ENCODE measurements at places on chromosomes 11 and 22. TPM values are rescaled to one million over a fixed set of nuclear protein-coding genes. Genes with fewer than 3 reads are reported as not detected.

The DEFB131B gene
- not detected for total RNA-seq

- DNase-seq: no peak
Observed at GRCh38 chr22:49380828-49381114, 446.9 kb downstream of the BRD1 start.

GRCh38 chr11:38648604-38649003, 2050.6 kb upstream of the RAG2 start:
- no peak for DNase-seq

- no peak for DNase-seq
Observed at GRCh38 chr11:81470446-81470845, 1263.2 kb downstream of the FAM181B start.

DNA sequence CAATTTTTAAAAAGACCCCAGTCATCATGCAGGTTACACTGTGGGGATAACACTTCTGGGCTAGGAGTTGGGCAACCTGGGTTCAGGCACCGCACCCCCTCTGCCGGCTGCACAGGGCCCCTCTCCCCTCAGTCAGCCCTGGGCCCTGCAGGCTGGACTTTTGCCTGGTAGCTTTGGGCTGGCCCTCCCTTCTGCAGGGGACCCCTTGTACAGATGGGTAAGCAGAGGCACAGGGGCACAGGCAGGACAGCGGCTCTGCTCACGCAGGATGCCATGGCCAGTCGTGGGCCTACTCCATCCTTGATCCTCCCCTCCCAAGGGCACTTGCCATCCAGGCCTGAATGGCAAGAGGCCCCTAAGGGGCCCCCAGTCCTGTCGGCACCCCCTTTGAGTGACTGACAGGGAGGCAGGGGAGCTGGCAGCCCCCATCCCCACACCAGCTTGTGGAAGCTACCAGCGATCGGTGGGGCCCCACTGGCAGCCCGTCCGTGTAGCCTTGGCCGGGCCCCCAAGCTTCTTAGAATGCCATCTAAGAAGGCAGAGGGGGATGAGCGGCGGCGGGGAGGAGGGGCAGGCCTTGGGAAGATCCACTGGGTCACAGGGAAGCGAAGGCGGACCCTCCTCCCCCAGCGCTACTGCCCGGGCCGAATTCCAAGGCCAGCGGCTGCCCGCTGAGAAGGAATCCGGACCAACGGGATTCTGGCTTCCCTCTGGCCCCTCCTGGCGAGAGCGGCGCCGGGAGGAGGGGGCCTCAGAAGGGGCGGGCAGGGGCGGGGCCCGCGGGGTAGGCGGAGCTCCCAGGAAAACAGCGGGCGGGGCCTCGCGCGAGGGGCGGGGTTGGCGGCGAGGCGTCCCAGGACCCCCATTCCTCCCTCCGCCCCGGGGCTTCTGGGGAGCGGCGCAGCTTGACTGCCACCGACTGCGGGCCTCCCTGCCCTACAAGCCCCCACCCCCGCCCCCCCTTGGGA, 6.8 kb upstream of the CHKA start:
- DNase-seq: peak; percentile 46

The HTR3A gene
- total RNA-seq: not detected

DNA sequence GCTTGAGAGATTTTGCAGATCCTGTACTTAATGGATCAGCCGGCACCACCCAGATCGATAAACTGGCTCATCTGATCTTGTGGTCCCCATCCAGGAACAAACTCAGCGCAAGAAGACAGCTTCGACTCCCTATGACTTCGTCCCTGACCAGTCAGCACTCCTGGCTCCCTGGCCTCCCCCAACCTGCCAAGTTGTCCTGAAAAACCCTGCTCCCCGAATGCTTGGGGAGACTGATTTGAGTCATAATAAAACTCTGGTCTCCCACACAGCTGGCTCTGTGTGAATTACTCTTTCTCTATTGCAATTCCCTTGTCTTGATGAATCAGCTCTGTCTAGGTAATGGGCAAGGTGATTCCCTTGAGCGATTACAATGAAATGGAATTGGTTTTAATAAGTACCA, 29.5 kb downstream of the OR2AG2 start:
- DNase-seq: no peak

GRCh38 chr11:134853992-134854991, 442.2 kb upstream of the B3GAT1 start:
- no peak for DNase-seq

The SNX19 gene
- total RNA-seq: 56.0 TPM

GRCh38 chr11:118615282-118615975, 8.0 kb downstream of the PHLDB1 start:
- no peak for DNase-seq

The BSCL2 gene
- total RNA-seq: 18.4 TPM

DNA sequence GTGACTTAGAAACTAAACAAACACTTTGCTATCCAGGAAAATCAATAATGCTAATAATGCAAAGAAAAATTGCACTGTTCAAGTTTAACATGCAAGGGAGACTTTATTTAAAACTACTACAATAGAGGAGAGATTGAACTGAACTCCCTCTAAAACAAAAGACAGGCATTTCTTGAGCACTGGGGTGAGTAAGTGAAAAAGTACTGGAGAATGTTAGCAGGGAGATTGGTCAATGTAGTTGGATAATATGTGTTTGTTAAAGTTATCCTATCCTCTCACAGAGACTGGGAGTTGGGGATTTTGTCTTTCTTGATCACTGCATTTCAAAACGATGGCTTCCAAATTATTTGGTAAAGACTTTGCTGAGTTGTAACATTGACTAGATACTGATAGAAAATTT, 77.6 kb downstream of the LUZP2 start:
- no peak for DNase-seq

DNA sequence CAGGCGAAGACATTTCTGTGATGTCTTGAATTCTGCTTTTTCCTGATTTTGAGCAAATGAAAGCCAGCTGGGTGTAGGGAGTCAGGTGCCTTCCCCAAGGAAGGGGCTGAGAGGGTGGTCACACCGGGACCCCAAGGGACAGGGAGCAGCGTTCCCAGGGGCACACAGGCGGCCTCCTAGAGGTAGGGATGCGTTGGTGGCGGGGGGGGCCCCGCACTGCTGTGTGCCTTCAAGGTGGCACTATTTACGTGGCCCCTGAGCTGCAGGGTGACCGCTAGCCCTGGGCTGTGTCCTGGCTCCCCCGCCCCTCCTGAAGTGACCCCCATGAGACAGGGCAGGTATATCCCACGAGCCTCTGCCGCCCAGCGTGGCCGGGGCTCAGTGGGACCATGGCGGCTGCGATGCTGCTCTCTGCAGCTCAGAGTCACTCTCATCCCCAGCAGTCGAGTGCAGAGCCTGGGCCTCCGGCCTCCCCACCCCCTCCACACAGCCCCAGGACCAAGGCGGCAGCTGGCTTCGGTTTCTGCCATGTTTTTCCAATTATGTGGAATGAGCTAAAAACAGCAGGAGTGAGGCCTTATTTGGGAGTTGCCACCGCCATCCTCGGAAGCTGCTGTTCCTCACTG, 60.9 kb downstream of the LRP5 start:
- peak; percentile 57 for DNase-seq

DNA sequence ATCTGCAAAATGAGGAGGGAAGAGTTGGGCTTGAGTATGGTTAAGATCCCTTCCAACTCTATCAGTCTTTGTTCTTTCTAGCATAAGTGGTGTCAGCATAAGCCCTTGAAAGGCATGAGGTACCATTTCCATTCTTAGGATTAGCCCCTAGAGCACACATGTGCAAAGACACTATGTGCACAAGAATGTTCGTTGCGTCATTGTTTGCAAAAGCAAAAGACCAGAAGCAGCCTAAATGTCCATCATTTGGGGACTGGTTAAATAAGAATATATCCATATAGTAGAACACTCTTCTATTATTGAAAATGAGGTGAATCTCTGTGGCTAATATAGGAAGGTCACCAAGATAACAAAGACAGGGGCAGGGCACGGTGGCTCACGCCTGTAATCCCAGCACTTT, 10.0 kb upstream of the KCTD14 start:
- no peak for DNase-seq

The OR10S1 gene
- not detected for total RNA-seq

DNA sequence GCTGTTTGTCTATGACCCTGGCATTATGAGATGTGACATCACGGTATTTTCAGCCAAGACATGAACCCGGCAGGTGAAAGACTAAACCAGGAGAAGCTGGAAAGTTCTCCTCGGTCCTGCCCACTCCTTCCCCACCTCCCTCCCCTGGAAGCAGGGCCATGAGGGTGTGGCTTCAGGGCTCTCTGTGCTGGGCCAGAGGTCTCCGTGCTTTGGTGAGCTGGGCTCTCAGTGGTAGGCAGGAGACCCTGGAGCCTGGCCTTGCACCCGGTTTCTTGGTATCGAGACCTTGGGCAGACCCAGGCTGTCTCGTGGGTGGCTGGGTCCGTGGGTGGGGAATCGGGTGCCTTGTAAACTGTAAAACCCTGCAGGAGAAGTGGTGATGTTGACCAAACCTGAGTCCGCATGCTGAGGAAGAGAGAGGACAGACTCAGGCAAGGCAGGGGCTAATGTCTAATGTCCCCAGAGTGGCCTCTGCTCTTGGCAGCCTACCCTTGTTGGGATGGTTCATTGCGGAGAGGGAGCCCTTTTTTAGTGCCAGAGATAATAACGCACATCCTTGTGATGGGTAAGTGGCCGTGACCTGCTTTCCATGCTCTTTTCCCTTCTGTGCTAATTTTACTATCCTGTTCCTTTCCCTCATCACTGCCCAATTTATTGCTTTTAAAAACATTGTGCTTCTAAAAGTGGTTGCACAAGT, 48.6 kb upstream of the PARVG start:
- no peak for DNase-seq

The POTEH gene
- not detected for total RNA-seq

DNA sequence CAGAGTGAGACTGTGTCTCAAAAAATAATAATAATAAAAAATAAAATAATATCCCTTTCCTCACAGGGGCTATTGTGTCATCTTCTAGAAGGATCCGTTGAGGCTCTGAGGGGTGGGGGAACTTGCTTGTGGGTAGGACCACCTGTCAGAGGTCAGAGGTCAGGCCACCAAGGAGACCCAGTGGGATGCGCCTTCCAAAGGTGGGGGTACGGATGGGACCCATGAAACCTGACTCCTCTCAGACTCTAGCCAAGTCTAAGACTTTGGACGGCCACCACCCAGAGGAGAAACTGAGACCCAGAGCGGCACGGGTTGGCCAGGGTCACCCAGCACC, 367 bp upstream of the MMP11 start:
- DNase-seq: no peak

DNA sequence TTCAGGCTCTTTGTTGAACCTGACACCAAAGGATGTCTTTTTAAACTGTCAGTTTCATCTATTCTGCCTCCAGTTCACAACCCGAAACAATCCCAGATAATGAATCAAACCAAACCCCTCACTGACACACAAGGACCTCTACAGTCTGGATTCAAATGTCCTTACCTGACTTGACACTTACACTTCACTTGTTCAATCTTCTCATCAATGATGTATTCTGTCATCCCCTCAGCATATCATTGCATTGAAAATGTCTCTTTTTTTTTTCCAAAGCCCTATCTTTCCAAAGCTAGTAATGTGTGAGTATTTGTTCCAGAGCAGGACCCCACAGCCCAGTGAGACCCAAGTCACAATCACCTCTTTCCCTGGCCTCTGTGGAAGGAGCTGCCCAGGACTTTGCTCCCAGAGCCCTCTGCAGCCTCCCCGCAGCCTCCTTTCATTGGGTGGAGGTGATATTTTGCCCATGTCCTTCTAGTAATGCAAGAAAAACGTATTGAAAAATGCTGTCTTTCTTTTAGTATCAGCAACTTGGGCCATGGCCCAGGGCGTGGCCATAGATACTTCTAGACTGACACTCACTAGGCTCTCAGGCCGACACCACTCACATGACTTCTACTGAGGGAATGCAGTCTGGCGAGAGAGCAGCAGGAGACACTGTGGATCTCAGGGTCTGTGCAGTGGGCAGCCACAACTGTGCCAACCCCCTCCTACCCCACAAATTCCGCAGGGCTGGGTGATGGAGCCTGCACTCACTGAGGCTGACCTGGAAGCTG, 18.2 kb downstream of the RFPL3 start:
- DNase-seq: no peak

DNA sequence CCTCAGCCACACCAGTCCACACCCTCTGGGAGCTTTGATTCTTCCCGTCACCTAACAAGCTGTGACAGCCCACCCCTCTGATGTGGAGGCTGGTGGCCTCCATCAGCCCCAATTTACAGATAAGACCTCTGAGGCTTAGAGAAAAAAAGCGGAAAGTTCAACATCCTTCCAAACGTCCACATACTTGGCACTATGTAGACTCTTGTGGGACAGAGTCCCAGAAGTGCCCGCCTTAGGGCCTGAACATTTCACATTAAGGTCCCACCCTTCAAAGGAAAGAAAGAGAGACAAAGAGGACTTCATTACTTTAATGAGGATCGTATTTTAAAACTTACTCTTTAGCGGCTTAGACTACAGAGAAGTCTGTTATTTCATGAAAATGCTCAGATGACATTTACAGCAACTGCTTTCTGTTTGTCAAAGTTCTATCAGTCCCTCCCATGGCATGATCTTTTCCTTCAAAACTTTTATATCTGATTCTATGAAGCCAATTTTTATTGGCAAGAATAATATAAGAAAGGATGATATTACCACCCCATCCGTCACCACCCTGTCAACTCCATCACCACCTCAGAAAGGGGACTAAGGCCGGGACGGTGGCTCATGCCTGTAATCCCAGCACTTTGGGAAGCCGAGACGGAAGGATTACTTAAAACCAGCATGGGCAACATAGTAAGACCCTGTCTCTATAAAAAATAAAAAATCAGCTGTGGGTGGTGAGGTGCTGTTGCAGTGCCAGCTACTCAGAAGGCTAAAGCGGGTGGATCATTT, 15.7 kb upstream of the SCGB1A1 start:
- no peak for DNase-seq

- DNase-seq: no peak
Observed at GRCh38 chr11:75531325-75531724, 5.6 kb upstream of the GDPD5 start.

GRCh38 chr22:43652845-43653244, 159.3 kb downstream of the EFCAB6 start:
- no peak for DNase-seq

DNA sequence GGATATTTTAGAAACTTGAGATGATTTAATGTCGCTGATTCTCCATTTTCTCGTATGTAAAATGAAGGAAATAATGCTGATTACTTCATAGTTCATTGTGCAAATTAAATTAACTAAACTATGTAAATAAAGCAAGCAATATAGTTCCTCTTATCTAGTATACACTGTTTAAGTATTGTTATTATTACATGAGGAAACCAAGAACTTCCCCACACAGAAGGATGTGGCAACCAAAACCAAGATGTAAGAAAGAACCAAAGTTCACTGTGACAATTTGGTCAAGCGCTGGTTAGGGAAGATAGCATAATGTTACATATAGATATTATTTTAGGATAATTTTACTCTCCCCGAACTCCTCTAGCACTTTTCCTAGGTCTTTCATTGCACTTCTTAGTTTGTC, 103.2 kb downstream of the XKR3 start:
- no peak for DNase-seq

DNA sequence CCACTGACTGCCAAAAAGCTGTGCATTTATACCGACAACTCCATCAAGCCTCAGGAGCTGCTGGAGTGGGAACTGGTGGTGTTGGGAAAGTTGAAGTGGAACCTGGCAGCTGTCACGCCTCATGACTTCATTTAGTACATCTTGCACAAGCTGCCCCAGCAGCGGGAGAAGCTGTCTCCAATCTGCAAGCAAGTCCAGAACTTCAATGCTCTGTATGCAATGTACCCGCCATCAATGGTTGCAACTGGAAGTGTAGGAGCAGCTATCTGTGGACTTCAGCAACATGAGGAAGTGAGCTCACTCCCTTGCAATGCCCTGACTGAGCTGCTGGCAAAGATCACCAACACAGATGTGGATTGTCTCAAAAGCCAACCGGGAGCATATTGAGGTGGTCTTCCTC, at the start of gene SLC22A25:
Gene SLC22A25, minus strand, starts transcription at position 67 of the 400 bp plus-strand sequence. CDS start 13,947 bp downstream, outside the sequence.
- no peak for DNase-seq

The OR51B2 gene
- not detected for total RNA-seq

All from left ventricle myocardium inferior (tissue), 1 donor.